ENCODE measurements at places on chromosomes 3 and 15. TPM values are rescaled to one million over a fixed set of nuclear protein-coding genes. Genes with fewer than 3 reads are reported as not detected.

Gene RASL12
- polyA plus RNA-seq = 5.9 TPM

Gene PLCD1
- polyA plus RNA-seq = 23.1 TPM

Gene AADACL2
- polyA plus RNA-seq = not detected

Gene SAXO2
- 6.1 TPM for polyA plus RNA-seq

Gene IL5RA
- polyA plus RNA-seq = 0.62 TPM

Gene TCAIM
- polyA plus RNA-seq = 48.7 TPM

Gene TXNRD3
- polyA plus RNA-seq = 17.7 TPM

DNA sequence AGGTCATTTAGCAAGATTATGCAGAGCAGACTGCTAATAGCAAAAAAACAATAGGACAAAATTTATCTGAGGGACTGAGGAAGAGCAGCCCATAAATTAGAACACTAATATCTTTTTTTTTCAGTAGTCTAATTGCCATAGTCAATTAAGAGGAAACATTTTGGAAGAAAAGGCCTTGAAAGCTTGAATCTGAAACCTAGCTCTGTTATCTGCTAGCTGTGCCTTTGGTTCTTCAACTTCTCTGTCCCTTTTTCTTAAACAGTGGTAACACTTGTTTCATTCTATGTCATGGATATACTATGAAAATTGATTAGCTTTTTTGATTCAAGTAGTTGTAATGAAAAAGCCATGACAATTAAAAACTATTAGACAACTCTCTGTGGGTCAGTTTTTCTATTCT is 1.7 kb downstream of the ATR start:
- no peak for DNase-seq

- no peak for DNase-seq
Observed at GRCh38 chr3:124685481-124685880, 44.8 kb upstream of the UMPS start.

DNA sequence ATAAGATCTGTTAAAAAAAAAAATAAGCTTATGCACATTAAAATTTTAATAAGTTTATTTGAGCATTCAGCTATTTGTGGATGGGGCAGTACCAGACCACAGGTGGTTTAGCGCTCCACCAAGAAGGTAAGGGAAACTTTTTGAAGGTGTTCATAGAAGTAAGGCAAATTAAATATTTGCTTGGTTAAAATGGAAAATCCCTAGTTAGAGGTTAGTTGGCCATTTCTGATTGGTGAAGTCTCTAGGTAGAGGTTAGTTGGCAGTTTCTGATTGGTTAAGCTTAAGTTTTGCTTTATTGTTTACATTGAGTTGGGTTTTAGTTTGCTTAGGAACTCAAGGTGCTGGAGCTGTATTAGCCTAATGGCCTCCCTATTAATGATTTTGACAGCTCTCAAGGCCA is 30.7 kb downstream of the SCN11A start:
- DNase-seq = no peak

GRCh38 chr3:25531971-25532370 is 103.9 kb downstream of the RARB start:
- DNase-seq = no peak

GRCh38 chr3:171444001-171444690 is 16.1 kb downstream of the TNIK start:
- no peak for DNase-seq

GRCh38 chr15:90401495-90401894 is 13.5 kb downstream of the IQGAP1 start:
- no peak for DNase-seq

DNA sequence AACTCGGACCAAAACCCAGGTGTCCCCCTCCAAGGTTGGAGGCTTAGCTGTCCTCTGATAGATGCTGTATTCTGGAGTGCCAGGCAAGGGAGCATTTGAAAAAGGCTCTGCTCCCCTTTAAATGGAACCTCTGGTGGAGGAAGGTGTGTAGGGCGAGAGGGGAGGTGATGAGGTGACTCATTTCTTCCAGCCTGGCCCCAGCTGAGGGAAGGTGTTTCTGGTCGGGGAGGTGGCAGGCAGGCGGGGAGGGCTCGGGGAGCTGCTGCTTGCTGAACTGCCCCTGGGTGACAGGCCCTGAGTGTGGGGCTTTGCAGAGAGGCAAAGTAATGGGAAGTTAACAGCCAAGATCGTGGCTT is 18.8 kb downstream of the PSTPIP1 start:
- no peak for DNase-seq

DNA sequence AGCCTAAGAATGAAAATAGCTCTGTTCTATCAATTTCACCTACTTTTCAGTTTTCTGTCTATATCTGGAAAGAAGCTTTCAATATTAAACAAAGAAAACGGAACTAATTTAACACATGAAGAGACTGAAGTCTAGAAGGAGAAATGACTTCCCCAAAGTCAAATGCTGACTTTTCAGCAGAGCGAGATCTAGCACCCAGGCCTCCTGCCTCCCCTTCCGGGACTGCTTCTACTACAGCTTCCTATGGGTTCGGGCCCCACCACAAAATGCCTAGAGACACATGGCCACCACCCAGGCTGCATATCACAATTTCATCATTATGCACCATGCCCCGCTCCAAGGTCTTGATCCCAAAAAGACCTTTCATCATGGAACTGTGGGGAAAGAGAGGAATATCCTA is 104.5 kb downstream of the SST start:
- no peak for DNase-seq

DNA sequence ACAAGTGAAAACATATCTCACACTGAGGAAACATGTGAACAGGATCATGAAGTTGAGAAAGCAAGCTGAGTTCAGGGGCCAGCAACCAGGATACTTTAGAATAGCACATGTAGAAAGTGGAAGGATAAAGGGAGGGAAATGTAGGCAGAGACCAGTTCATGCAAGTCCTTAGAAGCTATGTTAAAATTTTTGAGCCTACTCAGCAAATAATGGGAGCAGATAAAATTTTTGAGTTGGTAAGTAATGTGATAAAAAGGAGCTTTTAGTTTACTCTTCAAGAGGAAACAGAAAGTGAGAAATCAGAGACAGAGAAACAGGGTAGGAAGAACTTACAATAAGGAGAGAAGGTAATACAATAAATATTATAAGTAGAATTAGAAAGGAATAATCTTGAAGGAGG is 105.6 kb upstream of the ZBTB20 start:
- no peak for DNase-seq

DNA sequence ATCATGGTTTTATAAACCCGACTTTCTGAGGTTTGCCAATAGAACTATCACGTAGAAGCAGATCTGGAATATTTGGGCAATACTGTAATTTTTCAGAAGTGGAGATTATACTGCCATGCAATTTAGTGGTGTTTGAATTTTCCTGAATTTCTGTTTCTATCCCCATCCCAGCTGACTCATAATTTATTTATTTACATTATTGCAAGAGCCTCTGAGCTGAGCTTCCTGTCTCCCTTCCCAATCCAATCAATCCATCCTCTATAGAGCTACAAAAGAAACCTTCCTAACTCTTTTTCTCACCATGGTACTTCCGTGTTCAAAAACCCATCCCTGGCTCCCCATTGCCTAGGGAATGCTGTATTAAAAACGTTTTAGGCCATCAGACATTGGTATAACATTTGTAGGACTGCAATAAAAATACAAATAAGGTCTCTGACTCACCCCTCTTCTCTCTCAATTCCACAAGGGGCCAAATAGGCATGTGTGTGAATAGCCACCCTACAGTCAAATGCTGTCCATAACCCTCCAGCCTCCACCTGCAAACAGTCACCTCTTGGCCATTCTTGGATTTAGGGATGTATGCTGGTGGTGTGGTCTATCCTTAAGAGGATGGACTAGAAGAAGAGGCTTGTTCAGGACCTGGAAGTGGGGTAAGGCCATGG is 190.7 kb downstream of the CD47 start:
- DNase-seq = no peak

DNA sequence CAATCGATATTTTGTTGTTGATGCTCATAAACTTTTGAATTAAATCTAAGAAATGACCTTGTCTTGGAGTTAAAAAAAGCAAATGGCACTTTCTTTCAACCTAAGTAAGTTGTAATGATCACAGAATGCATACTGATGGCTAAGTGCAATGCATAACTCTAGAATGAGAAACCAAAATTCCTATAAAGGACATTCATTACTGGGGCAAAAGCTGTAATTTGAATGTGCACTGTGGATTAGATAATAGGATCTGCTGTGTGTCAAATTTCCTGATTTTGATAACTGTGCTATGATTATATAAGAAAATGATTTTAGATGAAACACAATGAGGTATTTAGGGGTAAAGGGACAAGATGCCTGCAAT is 14.3 kb downstream of the SIAH2 start:
- no peak for DNase-seq

DNA sequence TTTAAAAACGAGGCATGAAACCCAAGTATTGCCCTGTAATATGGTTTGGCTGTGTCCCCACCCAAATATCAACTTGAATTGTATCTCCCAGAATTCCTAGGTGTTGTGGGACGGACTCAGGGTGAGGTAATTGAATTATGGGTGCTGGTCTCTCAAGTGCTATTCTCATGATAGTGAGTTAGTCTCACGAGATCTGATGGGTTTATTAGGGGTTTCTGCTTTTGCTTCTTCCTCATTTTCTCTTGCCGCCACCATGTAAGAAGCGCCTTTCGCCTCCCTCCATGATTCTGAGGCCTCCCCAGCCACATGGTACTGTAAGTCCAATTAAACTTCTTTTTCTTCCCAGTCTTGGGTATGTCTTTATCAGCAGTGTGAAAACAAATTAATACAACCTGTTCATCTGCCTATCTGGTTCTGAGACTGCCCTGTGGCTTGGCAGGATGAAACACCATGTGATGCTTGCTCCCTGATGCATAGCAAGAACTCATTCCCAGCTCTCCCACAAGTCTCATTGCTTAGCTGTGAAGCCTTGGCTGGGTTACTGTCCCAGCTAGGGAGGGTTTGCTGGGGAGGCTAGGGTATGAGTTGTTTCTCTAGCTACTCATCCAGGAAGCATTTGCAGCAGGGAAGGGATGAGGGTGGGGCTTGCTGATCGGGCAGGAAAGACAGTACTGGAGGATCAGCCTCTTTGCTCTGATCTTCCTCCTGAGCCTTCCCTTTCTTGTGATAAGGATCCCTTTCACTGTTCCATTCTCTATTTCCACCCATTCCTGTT is 3.7 kb upstream of the SQOR start:
- DNase-seq = no peak

DNA sequence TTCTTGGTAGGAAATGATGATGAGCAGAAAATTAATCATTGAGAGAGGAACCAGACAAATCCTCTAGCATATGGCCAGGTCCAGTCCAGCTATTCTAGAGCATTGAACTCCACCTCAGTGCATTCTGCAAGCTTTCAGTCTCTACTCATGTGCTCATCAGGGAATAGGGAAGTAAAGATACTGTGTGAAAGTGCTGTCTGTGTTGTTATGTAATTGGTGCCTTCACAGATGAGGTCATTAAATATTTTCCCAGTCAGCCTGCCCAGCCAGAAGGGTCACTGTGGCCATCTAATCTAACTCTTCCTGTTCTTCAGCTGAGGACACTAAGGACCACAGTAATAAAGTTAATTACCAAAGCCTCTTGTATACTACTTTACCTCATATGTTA is 28.2 kb downstream of the C3orf62 start:
- no peak for DNase-seq

DNA sequence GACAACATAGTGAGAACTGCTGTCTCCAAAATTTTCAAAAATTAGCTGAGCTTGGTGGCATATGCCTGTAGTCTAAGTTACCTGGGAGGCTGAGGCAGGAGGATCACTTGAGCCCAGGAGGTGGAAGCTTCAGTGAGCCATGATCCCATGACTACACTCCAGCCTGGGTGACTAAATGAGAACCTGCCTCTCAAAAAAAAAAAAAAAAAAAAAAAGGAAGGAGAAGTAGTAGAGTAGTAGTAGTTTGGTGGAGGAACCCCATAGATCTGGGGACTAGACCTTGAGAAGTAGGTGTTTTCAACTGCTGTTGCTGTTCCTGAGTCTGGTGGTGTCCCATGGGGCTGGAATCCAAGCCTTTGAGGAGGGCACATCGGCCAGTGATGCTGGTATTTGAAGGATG is 38.4 kb upstream of the UBE2E2 start:
- no peak for DNase-seq

- DNase-seq = peak; percentile 59
Observed at GRCh38 chr3:40120806-40121205, 188.7 kb upstream of the EIF1B start.

- DNase-seq = no peak
Observed at GRCh38 chr15:78225783-78226541, 8.4 kb downstream of the ACSBG1 start.

GRCh38 chr3:188863999-188864406 is 307.8 kb upstream of the TPRG1 start:
- DNase-seq = no peak

DNA sequence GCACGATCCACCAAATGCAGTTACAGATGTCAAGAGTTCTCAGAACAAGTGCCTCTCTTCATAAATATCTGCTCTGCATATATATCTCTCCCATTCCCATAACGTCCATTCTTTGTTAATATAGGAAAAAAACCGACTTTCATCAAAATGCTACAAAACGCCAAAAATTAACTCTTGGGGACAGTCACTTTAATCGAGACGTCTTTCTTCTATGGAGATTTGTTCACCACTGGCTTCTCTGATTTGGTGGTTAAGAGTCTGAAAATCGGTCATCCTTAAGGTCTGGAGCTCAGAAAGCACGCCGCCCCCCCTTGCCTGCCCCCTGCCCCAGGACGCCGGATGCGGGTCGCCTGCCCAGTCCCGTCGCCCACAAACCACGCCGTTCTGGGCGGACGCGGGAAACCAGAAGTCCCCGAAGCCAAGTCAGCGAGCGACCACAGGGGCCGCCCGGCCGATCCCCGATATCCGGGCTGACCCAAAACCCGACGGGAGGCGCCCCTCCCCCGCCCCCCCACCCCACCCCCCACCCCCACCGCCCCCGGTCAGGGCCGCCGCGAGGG is 252.7 kb downstream of the TJP1 start:
- DNase-seq = no peak

DNA sequence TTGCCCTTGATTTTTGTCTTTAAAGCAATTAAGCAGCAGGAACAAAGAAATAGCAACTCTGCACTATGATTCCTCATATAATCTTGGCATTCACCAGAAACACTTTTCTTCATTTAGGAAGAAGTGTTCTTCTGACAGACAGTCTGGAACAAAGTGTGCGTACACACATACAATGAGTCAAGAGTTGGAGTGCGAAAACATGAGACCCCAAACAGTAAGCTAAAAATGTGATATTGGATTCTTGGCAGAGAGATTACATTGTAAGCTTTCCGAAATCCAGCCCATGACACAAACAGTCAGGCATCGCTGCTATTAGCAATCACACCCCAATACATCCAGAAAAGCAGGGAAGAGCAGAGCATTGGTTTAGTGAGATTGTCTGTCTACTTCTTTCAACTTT is 306.7 kb upstream of the TBC1D5 start:
- no peak for DNase-seq

- no peak for DNase-seq
Observed at GRCh38 chr3:128488636-128488990, 4.4 kb downstream of the GATA2 start.
